Choroid plexus epithelial cell (primary cell): ENCODE measurements at places on chromosomes 7 and 10.

DNA sequence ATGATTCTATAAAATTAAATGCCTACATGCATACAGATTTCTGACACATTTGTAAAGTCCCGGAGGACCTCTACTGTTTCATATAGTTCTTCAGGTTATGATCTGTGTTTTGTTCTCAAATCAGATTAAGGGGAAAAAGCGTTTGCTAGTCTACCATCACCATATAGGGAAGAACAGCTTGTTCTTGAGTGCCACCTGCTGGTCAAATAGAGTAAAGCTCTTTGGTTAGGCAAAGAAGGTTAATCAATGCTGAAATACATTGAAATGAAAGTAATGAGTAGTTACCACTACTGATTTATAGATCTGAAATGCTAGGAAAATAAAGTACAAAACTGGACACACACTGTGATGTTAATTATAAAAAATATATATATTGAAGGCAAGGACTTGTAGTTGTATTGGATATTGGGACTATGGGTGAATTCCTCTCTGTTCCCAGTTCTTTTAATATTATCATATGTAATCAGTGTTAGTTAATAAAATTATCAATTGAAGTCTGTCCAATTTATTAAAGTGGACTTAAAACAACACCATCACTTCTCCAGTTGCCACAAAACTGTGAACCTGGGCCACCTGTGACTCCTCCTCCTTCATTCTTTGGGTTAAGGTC is 72.6 kb upstream of the PDLIM1 start:
- peak; percentile 86 for DNase-seq

- DNase-seq = no peak
Observed at GRCh38 chr7:50491943-50492342, 41.8 kb upstream of the FIGNL1 start.

- DNase-seq = no peak
Observed at GRCh38 chr10:22593026-22593425, 121.4 kb downstream of the PIP4K2A start.

DNA sequence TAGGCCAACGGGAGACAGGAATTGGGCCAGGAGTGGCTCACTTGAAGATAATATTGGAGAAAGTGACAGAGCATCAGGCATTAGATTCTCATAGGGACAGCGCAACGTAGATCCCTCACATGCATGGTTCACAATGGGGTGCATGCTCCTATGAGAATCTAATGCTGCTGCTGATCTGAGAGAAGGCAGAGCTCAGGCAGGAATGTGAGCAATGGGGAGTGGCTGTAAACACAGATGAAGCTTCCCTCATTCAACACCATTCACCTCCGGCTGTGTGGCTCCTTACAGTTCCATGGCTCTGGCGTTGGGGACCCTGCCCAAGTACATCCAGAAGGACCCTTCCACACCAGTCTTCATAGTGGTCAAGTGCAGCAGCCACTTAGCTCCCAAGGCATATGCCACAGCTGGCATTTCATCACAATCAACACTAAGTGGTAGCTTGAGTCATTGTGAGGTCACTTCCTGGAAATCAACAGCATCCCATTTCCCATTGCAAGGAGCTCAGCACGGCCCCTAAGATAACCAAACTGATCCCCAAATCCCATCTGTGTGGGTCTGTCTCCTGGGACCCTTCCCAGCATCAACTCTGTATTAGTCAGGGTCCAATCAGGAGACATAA is 174.5 kb downstream of the TPST1 start:
- peak; percentile 40 for DNase-seq

DNA sequence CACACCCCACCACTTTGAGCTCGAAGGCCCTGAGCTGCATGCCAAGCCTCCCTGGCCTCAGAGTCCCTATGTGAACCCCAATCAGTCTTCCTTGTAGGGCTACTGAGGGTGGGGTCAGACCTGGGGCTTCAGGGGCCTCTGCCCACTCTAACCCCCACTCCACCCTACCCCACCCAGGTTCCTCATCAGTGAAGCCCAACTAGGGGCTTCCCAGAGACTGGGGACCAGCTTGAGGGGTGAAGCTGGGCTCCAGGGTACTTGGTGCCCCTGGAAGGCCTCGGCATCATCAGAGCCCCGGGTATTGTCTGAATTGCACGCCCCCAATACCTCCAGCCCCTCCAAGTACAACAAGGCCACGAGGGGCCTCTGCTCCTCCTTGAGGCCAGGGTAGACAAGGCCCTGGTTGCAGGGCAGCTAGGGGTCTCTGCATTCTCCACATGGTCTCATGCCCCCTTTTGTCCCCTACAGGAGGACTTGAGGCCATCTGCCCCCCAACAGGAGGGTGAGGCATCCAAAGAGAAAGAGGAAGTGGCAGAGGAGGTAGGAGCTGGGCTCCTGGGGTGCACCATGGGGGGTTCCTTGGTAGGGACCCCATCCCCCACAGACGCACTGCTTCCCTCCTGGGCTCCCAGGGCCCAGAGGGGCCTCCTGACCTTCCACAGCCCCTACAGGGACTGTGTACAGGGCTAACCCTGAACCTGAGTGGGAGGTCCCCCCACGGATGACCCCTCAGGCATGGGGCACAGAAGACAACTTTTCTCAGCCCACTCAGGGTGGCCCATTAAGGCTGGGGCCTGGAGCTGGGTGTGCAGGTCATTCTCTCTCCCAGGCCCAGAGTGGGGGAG is 4.0 kb downstream of the SNCG start:
- no peak for DNase-seq

DNA sequence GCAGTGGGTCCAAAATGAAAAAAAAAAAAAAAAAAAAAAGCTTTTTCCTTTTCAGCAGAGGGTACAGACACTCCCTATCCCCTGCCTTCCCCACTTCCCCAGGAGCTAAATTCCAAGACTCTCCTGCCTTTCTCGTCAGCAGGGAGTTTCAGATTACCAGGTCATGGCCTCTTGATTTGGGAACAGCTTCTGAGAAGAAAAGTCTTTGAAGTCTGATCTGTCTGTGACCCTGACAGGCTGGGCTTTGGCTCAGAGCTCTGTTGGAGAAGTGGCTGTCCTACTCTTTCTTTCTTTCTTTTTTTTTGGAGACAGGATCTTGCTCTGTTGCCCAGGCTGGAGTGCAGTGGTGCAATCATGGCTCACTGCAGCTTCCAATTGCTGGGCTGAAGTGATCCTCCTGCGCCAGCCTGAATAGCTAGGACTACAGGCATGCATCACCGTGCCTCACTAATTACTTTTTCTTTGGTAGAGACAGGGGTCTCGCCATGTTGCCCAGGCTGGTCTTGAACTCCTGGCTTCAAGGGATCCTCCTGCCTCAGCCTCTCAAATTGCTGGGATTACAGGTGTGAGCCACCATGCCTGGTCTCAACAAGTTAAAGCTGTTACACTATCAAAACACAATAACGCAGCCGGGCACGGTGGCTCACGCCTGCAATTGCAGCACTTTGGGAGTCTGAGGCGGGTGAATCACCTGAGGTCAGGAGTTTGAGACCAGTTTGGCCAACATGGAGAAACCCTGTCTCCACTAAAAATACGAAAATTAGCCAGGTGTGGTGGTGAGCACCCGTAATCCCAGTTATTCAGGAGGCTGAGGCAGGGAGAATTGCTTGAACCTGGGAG is 59.9 kb downstream of the COL26A1 start:
- no peak for DNase-seq

GRCh38 chr10:97876402-97876801 is 26.8 kb downstream of the GOLGA7B start:
- no peak for DNase-seq

DNA sequence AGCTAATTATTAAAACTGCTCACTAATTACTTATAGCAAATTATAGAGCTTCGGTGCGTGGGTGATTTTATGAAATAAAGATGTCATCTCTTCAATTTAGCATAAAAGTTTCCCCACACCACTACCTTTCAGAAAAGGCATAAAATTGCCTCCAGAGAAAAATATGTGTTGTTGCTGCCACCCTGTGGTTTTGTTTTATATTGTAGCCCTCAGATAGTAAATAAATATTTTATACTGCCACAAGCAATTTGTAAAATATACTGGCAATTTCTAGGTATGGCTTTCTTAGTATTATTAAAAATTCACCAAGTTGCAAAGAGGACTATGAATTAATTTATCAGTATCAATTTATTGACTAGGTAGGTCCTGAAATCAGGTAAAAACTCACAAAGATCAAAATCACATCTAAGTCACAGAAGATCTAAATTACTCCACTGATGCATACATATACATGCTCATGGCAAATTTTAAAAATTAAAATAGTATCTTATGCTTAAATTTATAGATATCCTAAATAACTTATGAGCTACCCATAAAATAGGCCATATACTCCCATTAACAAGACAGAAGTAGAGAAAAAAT is 26.5 kb downstream of the ASNS start:
- peak; percentile 58 for DNase-seq

DNA sequence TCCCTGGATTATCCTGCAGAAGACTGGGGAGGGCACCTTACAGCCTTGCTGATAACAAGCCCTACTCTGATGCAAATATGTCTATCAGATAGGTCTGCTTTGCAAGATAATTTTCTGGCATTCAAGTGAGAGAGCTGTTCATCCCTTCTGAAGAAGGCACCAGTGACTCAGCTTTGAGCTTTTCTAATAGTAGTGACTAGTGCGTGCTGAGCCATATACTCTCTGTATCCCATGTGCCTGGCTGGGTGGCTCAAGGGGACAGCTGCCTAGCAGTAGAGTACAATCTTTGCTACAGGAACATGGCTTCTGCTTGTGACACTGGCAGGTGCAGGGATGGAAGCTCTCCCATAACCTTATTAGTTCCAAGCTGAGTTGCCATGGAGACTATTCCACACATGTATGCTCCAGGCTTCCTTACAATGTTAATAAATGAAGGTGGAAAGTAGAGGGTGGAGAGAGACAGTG is 35.0 kb upstream of the ABCB4 start:
- no peak for DNase-seq

- DNase-seq = peak; percentile 56
Observed at GRCh38 chr10:75070961-75071428, 40.5 kb upstream of the SAMD8 start.

DNA sequence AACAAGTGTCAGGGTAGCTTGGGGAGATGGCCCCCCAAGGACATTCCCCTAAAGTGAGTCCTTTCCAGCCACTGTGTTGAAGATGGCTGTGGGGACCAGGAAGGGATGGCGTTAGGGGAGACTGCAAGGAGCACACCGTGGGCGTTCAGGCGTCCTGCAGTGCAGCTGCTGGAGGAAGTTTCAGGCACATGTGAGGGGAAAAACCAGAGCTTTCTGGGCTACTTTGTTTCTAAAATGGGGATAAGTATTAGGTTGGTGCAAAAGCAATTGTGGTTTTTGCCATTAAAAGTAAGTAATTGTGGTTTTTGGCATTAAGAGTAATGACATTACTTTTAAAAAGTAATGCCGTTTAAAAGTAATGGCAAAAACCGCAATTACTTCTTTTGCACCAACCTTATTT is 14.3 kb downstream of the PRF1 start:
- DNase-seq = peak; percentile 31

- peak; percentile 92 for DNase-seq
Observed at GRCh38 chr10:14405076-14406065, 74.6 kb upstream of the FRMD4A start.

DNA sequence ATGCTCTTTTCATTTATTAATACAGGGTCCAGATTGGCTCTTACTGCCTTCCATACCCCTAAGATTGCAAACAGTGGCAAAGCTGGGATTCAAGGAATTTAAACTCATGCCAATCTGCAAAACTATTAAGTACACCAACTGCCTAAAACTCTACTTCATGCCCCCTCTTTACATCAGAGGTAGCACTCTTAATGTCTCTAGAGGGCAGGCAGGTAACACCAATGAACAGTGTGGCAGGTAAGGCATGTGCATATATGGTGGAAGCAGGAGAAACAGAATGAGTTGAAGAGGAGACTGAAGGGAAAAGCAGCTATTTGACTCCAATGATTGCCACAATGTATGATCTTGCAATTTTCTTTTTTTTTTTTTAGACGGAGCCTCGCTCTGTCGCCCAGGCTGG is 156.7 kb downstream of the BTAF1 start:
- DNase-seq = no peak
